Upper lobe of right lung (tissue), 1 donor: ENCODE measurements at places on chromosomes 2 and 18. TPM values are rescaled to one million over a fixed set of nuclear protein-coding genes. Genes with fewer than 3 reads are reported as not detected.
A peak's percentile ranks its signal among the peaks of the same experiment; 100 is the strongest.

The KIF1A gene
- 0.81 TPM for total RNA-seq

The SCN3A gene
- 2.1 TPM for total RNA-seq

DNA sequence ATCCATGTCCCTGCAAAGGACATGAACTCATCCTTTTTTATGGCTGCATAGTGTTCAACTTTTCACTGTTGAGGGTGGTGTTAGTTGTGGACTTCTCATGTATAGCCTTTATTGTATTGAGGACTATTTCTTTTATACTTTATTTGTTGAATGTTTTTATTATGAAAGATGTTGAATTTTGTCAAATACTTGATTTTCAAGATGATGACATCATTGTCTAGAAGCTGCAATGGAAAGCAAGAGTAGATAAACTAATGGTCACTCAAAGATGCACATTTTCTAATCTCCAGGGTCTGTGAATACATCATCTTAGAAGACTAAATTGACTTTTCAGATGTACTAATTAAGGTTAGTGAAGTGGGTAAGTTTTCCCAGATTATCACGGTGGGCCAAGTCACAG, 1117.0 kb downstream of the DSC3 start:
- no peak for DNase-seq

GRCh38 chr2:151947813-151948165, 119.6 kb upstream of the ARL5A start:
- DNase-seq = peak; percentile 66

- peak; percentile 29 for DNase-seq
Observed at GRCh38 chr2:42029639-42030199, 18.1 kb upstream of the PKDCC start.

The MYO5B gene
- total RNA-seq = 31.6 TPM

The CCBE1 gene
- total RNA-seq = 27.8 TPM

GRCh38 chr18:23998820-23999219, 15.7 kb upstream of the TTC39C start:
- no peak for DNase-seq

The DLX1 gene
- not detected for total RNA-seq

GRCh38 chr2:9681427-9681817, 50.6 kb upstream of the YWHAQ start:
- DNase-seq = no peak

DNA sequence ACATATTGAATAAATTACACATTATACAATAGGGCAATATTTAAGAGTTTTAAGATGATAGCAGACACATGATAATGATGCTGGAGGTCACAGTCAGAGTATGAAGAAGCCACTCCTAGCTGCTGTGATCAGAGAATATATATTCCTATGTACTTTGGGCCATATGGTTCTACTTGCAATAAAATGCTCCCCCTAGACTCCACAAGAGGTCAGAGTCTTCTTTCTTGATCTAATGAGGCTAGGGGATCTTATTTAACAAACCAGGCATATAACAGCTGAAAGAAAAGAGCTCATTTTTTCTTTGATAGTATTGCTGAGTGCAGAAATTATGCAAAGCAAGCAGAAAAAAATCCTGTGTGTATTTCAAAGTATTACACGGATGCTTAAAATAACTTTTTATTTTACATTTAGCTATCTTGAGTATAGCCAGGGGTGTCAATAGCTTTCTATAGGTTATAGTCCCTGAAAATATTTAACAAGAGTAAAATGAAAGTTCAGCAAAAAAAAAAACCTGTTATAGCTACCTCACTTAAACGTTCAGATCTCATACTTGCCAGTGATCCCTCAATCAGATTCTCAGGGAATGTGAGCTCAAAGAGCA, 748.7 kb upstream of the CHAC2 start:
- DNase-seq = no peak

- no peak for DNase-seq
Observed at GRCh38 chr2:64982311-64982857, 6.8 kb upstream of the SLC1A4 start.

The ETAA1 gene
- total RNA-seq = 13.7 TPM

GRCh38 chr2:229048134-229048533, 223.0 kb downstream of the PID1 start:
- DNase-seq = no peak

- no peak for DNase-seq
Observed at GRCh38 chr18:50051288-50051687, 143.7 kb downstream of the MYO5B start.

- peak; percentile 60 for DNase-seq
Observed at GRCh38 chr18:79510731-79511241, 115.1 kb downstream of the NFATC1 start.

DNA sequence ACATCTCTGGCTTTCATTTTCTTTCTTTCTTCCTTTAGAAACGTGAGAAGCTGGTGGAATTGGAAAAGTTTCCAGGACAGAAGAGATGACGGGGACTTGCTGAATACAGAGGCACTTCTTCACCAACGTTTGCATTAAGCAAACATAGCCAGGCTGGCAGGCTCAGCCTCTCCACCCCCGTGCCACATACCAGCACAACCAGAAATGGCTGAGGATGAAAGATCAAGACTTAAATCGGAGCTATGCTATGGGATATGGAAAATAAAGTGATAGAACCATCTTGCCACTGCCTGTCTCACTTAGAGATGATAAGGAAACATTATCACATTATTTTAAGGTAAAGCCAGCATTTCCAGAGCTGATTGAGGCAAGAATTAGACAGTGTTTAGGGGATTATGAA, 483.3 kb downstream of the BCL11A start:
- DNase-seq = no peak

The GTF2A1L gene
- total RNA-seq = not detected

GRCh38 chr2:45789961-45790723, 138.7 kb downstream of the PRKCE start:
- DNase-seq = no peak

GRCh38 chr2:53559302-53559966, 208.2 kb upstream of the CHAC2 start:
- DNase-seq = no peak

The REV1 gene
- 55.3 TPM for total RNA-seq

- DNase-seq = peak; percentile 89
Observed at GRCh38 chr2:172103471-172104272, 972 bp upstream of the DLX2 start.

The DSG1 gene
- total RNA-seq = not detected

- no peak for DNase-seq
Observed at GRCh38 chr2:217790681-217791392, 212.0 kb downstream of the TNS1 start.

The ANKRD53 gene
- total RNA-seq = 0.38 TPM

DNA sequence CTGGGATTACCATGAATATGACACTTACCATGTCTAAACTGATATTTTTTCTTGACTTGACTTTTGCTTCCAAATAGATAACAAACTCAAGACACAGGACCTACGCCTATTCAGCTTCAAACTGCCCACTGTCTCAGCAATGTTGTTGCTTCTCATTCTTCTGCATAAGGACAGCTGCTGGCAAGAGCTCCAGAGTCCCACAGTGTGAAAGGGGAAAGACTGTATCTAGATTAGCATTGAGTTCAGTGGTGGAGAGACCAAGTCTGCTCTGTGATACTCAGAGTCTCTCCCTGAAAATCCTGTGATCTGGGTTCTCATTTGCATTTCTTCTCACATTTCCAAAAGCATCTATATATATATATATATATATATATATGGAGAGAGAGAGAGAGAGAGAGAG, 247.9 kb upstream of the NT5C1B start:
- DNase-seq = no peak

The ACMSD gene
- total RNA-seq = not detected

DNA sequence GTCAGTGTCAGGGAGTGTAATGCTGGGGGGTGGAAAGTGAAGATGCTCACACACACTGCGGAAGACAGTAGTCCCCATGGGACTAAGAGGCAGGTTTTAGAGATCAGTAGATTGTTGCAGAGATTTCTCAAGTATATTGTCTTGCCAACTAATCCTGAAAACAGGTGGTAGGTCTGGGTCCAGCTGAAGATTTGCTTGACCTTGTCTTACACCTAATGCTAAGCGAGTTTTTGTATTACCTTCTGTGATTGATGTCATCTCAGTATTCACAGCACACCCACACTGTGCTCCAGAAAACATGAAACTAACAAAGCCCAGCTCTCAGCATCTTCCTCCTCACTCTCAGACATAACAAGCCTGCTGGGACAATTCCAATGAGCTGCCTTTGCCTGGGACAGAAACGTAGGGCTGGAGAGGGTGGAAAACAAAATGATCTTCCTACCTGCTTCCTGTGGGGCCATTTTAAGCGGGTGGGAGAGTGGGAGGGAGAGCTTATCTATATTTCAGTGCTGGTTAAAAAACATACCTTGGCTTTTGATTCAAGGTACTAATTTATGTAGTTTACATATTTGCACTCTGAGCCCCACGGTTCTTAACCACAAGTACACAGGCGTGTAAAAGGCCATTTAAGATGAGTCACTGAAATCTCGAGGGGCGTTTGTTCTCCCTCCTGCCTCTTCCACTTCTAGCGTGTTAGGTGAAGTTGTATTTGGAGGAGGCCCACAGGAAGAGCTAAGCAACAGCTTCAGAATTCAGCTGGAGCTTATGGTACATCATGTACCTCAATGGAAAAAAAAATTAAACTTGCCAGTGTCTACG, 23.1 kb upstream of the RBMS1 start:
- no peak for DNase-seq

GRCh38 chr2:124309563-124310138, 284.6 kb downstream of the CNTNAP5 start:
- DNase-seq = no peak

The REG3A gene
- total RNA-seq = not detected

The AGXT gene
- not detected for total RNA-seq

The STARD6 gene
- total RNA-seq = not detected

- DNase-seq = no peak
Observed at GRCh38 chr2:152496371-152496770, 161.4 kb downstream of the FMNL2 start.

The SERPINB2 gene
- 0.38 TPM for total RNA-seq

The NLRC4 gene
- 15.3 TPM for total RNA-seq

The IL36G gene
- total RNA-seq = not detected

GRCh38 chr2:172863341-172863740, 127.7 kb downstream of the RAPGEF4 start:
- DNase-seq = no peak

DNA sequence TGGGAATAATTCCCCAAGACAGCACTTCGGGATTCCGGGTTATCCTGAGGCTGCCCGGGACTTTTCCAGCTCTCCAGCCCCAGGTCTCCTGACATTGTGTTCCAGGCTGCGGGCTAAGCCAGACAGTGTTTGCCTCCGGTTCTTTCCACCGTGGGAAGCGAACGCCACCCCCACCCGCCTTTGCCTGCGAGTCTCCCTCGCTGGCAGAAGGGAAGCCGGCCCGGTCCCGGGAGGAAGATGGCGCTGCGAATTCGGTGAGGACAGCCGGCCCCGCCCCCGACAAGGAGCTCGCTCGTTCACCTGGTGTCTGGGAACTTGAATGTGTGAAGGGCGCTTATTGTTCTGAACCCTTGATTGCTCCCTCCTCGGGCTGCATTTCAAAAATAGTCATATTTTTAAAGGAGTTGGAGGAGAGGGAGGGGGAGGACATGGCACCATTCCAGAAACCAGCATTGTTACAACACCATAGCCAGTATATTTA, 2.9 kb downstream of the LRATD1 start:
- DNase-seq = peak; percentile 85

- no peak for DNase-seq
Observed at GRCh38 chr2:54855434-54855833, 132.0 kb downstream of the EML6 start.

DNA sequence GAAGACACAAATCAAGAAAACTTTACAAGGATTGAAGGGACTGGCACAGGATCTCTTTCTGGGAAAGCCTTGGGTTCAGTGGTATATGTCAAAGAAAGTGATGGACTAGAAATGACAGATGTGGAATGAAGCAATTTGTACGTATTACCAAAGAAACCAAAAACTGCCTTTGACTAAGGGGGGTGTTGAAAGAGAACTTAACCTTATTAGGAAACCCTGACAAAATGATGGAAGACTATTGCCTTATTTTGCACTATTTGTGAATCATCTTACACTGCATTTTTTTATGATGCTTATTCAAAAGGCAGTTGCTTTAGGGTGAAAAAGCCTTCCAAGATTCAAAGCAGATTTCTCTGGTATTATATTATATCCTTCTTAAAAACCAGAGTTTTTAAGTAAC, 4.0 kb downstream of the TSGA10 start:
- DNase-seq = no peak

- DNase-seq = no peak
Observed at GRCh38 chr2:145228506-145228905, 708.6 kb upstream of the ZEB2 start.
